Uterine smooth muscle cell (primary cell): ENCODE measurements at places on chromosomes 1 and 21. TPM values are rescaled to one million over a fixed set of nuclear protein-coding genes. Genes with fewer than 3 reads are reported as not detected.

FHL3 gene
- 11.7 and 15.2 TPM in 2 replicates for total RNA-seq

OR2T35 gene
- not detected in 2 replicates for total RNA-seq

TFF2 gene
- total RNA-seq: not detected in 2 replicates

PLPPR5 gene
- 0.12 and 0.89 TPM in 2 replicates for total RNA-seq

CELA3B gene
- total RNA-seq: not detected in 2 replicates

CRYBG2 gene
- 0.12 TPM in 1 of 2 replicates, not detected in the other for total RNA-seq

CYP4A11 gene
- total RNA-seq: not detected in 2 replicates

IL10RB gene
- 39.6 and 47.1 TPM in 2 replicates for total RNA-seq

FAM72B gene
- total RNA-seq: 2.4 and 3.9 TPM in 2 replicates

AGT gene
- 0.22 and 0.50 TPM in 2 replicates for total RNA-seq

C1orf141 gene
- total RNA-seq: not detected in 2 replicates

KPRP gene
- total RNA-seq: not detected in 2 replicates

UBL4B gene
- total RNA-seq: not detected in 2 replicates

MFAP2 gene
- 8.0 and 22.1 TPM in 2 replicates for total RNA-seq

CDCA8 gene
- 5.2 and 27.9 TPM in 2 replicates for total RNA-seq

PTCH2 gene
- total RNA-seq: 0.12 and 0.22 TPM in 2 replicates

MSH4 gene
- total RNA-seq: 0.11 and 0.25 TPM in 2 replicates

TRIM67 gene
- total RNA-seq: not detected in 2 replicates

SNX7 gene
- total RNA-seq: 35.2 and 48.1 TPM in 2 replicates

CD53 gene
- total RNA-seq: not detected in 2 replicates

TNFRSF4 gene
- 0.12 TPM in 1 of 2 replicates, not detected in the other for total RNA-seq

CR2 gene
- total RNA-seq: not detected in 2 replicates

ACKR1 gene
- not detected in 2 replicates for total RNA-seq

RUNX1 gene
- 22.1 and 24.4 TPM in 2 replicates for total RNA-seq

DNALI1 gene
- 2.7 and 3.6 TPM in 2 replicates for total RNA-seq

DPT gene
- total RNA-seq: not detected in 2 replicates

KRTAP20-4 gene
- not detected in 2 replicates for total RNA-seq

TFF1 gene
- not detected in 2 replicates for total RNA-seq

OR2L2 gene
- under 0.01 TPM in 1 of 2 replicates, not detected in the other for total RNA-seq

PTGFR gene
- 6.5 and 17.7 TPM in 2 replicates for total RNA-seq

PTP4A2 gene
- total RNA-seq: 366 and 386 TPM in 2 replicates

FMO3 gene
- 0.25 TPM in 1 of 2 replicates, not detected in the other for total RNA-seq

GJA4 gene
- not detected in 2 replicates for total RNA-seq

FOXD3 gene
- not detected in 2 replicates for total RNA-seq
